ENCODE measurements at places on chromosomes 5 and 9.

GRCh38 chr9:137464291-137464999 is 5.3 kb upstream of the NSMF start:
- no peak for DNase-seq

DNA sequence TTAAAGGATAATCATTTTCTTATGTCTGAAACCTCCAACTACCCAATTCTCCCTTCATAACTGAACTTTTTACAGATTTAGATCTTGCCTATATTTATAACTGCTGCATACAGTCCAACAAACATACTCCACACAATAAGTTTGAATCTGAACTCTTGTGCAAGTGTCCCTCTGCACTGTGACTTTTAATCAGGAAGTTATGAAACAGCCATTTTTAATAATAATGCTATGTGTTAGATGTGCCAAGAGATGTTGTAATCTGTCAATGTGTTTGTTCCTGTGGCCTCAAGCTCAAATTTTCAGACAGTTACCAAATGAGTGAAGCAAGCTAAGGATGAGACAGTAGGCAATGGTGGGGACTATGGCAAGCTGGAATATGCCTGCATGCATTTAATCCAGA is 57.6 kb upstream of the MTAP start:
- no peak for DNase-seq

- no peak for DNase-seq
Observed at GRCh38 chr9:116720111-116720510, 33.0 kb downstream of the TRIM32 start.

DNA sequence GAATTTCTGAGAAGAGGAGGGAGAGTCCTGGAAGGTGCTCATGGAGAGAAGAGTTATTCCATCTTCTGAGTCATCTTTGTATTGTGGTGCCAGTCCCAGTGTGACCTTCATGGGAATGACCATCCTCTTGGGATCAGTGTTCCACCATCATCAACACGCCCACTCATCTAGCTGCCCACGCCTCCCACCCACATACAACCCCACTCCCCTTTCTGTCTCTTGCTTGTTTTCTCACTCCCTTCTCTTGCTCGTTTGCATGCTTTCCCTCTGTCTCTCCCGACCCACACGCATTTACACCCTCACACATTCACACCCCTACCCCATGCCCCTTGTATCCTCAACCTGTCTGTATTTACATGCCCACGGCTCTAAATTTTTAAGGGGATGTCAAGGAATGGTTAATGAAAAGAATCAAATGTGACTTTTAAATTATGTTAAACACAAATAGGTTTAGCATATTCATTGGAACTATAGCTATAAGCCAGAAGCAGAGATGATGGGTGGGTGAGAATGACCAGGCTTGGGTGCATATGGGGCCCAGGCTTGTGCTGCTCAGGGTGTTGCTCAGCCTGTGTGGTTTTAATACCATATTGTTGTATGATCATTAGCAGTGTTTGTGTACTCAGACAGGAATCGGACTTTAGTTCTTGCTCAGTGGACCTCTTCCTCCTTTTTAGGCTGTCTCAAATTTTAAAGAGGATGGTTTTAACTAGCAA is 160.4 kb downstream of the ARHGAP26 start:
- DNase-seq: no peak

DNA sequence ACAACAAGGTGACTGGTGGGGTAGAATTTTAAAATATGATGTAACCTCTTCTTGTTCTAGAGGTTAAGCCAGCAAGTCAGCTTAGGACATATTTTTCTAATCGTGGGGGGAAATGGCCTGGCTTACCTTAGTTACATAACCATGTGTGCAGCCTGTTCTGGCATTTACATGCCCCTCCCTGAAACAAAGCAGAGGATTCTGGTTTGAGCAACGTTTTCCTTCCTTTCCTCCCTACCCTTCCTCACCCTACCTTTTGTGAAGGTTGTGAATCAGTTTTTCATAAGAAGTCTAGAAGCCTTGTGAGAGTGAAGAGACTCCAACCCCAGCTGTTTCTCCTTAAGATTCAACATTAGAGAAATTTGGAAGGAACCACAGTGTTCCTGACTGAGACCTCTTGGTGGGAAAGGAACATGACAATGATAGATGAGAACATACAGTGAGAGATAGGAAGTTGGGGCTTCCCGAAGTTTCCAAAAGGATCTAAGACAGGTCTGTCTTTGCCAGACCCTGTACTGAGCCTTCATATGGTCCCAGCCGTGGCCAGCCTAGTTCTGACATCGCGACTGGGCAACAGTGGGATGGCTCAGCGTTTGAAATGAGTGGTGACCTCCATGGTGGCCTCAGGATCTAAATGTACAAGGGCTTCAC is 365.2 kb downstream of the SPATA31D1 start:
- no peak for DNase-seq

DNA sequence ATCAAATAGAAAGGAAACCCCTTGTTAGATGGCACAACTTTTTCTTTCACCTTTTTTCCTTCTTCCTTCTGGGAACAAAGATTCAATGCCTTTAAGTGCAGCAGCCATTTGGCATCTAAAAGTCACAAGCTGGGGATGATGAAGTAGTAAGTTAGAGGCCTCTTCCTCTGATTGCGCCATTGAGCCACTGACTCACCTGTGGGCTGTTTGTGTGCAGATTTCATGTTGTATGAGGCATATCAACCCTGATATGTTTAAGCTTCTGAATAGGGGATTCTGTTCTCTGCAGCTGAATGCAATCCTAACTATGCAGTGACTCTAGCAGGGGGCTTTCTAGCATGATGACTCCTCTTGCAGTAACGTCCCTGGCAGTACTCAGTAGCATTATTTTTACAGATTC is 599.9 kb downstream of the CSNK1G3 start:
- DNase-seq: no peak

- no peak for DNase-seq
Observed at GRCh38 chr5:150542933-150543445, 35.1 kb downstream of the NDST1 start.

- no peak for DNase-seq
Observed at GRCh38 chr5:148792744-148793143, 33.7 kb upstream of the ADRB2 start.

- no peak for DNase-seq
Observed at GRCh38 chr5:619444-619843, 7.3 kb downstream of the CEP72 start.

GRCh38 chr5:59769832-59770231 is 123.7 kb downstream of the PDE4D start:
- DNase-seq: no peak

DNA sequence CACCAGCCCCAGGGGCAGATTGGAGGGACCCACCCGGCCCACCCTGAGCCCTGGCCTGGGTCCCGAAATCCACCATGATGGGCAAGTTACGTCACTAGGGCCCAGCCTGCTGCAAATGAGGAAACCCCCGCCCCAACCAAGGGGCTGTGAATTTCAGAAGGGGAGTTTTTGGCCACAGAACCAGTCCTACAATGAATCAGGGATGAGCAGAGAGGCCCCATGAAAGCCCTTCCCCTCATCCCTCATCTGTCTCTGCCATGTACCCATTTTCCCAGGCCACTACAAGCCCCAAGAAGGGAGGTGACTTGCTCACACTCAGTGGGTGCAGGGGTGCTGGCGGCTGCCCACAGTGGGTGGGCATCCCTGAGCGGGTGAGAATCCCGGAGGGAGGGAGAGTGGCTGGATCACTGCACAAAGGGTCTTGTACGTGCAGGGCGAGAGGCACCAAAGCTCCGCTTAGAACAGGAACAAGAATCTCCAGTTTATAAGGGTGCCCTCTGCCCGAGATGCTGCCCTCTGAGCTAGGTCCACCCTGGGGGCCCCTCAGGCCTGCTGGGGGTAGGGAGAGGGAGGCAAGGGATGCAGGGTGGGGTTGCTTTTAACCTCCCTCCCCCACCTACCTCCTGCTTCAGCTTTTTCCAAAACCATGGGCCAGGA is 10.4 kb upstream of the TCF7 start:
- DNase-seq: no peak

GRCh38 chr9:77725820-77726219 is 77.7 kb upstream of the GNA14 start:
- DNase-seq: no peak

DNA sequence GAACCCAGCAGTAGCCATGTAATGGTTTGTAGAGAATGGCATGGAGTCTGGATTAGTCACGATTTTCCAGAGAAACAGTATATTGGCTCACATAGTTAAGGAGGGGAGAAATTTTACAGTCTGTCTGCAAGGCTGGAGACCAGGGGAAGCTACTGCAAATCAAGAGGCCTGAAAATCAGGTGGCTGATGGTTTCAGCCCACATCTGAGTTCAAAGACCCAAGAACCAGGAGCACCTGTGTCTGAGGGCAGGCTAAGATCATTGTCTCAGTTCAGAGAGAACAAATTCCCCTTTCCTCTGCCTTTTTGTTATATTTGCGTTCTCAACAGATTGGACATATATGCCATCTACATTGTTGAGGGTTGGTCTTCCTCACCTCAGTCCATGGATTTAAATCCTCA is 207.5 kb upstream of the IRX2 start:
- no peak for DNase-seq

- no peak for DNase-seq
Observed at GRCh38 chr5:59317023-59317773, 576.3 kb downstream of the PDE4D start.

GRCh38 chr5:63154476-63155309 is 576.1 kb downstream of the LRRC70 start:
- DNase-seq: no peak

GRCh38 chr5:54573812-54574489 is 56.4 kb downstream of the SNX18 start:
- no peak for DNase-seq

GRCh38 chr9:10875752-10876151 is 262.9 kb upstream of the PTPRD start:
- DNase-seq: no peak

DNA sequence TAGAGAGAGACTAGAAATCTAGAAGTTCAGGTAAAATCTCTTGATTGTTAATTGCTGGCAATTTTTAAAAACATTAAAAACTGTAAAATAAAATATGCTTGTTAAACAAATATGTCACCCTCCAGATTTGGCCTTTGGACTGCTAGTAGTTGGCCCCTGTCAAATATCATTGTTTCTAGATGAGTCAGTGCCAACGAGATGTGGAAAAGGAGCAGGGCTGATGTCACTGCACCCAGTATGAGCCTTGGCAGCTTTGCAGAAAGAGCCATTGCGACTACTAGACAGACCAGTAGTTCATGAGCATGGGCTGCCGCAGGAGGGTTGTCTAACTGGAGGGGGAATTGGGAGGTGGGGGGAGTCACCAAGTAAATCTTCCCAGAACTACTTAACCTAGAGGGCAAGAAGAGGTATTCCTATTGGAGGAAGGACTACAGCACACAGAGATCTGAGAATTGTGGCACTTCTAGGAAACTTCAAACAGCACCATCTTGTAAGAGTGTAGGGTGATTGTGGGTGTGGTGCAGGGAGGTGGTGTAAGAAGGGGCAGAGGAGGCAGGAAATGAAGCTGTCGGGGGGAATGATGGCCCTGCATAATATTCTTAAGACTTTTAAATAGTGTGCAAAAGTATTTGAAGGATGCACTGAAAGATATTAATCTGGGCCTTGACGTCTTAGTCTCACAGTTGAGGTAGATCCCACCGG is 7.1 kb upstream of the DOCK2 start:
- DNase-seq: no peak

- no peak for DNase-seq
Observed at GRCh38 chr5:143354025-143354424, 49.5 kb downstream of the NR3C1 start.

DNA sequence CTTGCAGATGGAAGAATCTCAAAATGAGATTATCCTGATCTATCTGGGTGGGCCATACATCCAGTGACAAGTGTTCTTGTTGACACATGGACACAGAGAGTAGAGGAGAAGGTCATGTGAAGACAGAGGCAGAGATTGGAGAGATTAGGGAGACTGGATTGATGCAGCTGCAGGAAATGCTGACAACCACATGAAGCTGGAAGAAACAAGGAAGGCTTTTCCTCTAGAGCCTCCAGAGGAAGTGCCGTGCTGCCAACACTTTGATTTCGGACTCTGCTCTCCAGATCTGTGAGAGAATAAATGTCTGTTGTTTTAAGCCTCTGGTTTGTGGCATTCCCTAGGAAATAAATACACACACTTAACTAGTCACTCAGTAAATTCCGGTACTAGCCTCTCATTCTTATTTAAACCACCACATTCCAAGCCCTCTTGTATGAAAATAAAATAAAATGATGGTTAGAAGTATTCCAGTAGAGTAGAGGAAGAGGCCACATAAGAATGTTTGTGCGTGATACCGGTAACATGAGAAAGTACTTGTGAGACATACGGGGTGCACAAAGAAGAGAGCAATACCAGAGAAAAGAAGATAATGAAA is 110.9 kb upstream of the DMAC1 start:
- no peak for DNase-seq

GRCh38 chr9:137833721-137834613 is 43.6 kb upstream of the CACNA1B start:
- DNase-seq: no peak

- DNase-seq: no peak
Observed at GRCh38 chr5:177446200-177447065, at the start of gene PRR7. Gene PRR7 (plus strand): TSS chr5:177446814. CDS start chr5:177455068, 8,254 bp downstream.

GRCh38 chr9:88745276-88746001 is 210.5 kb downstream of the NXNL2 start:
- no peak for DNase-seq

GRCh38 chr9:124054582-124055227 is 43.1 kb downstream of the LHX2 start:
- no peak for DNase-seq

DNA sequence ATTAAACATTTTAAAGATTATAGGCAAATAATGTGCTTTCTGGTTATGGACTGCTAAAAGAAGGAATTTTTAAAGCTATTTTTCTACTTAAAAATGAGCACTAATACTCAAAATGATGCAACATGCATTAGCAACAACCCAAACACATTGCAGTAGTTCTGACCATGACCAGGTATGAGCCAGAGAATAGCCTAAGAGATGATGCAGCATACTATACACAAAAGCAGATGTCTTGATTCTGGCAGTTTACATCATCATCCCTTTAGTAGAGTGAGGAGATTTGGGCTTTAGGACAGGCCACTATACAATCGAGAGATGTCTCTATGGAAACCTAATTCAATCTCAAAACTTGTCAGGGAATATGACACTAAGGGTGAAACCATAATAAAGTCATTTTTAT is 307.1 kb downstream of the PRR16 start:
- no peak for DNase-seq

GRCh38 chr9:107465467-107466451 is 23.8 kb downstream of the KLF4 start:
- no peak for DNase-seq
